ENCODE measurements at places on chromosomes 4 and X.

DNA sequence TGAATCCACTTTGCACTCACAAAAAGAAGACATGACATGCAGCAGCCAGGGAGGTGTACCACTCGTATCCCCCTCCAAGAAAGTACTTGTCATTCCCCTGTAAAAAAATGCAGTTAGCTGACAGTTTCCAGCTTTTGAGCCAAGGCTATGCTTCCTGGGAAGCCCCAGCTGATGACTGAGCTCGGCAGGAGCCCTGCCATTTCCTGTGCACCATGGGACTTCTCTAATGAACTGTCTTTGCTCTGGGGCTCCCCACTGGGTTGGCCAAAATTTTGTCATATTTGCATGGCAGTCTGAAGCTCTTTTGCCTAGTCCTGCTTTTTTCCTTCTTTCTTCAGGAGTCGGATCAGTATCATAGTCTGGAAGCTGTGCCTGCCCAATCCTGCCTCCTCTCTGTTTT, 104.5 kb upstream of the MAOA start:
- DNase-seq: no peak

- DNase-seq: no peak
These were observed 326.6 kb downstream of the GPAT3 start for GRCh38 chr4:83862471-83862870.

- no peak for DNase-seq
These were observed 35.6 kb upstream of the CDKN2AIP start for GRCh38 chr4:183408796-183409195.

DNA sequence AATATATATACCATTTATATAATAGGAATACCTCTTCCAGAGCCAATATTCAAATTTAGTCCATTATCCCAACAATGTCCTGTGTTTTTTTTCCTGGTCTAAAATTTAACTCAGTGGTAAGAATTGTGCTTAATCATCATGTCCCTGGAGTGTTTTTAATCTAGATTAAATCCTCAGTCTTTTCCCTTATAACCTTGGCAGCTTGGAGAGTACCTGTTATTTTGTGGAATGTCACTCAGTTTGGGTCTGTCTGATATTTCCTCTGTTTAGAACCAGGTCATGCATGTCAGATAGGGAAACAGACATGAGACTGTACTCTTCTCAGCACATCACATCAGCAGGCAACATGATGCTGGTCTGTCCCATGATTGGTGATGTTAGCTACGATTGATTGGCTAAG, 96.6 kb downstream of the HPGD start:
- DNase-seq: no peak

DNA sequence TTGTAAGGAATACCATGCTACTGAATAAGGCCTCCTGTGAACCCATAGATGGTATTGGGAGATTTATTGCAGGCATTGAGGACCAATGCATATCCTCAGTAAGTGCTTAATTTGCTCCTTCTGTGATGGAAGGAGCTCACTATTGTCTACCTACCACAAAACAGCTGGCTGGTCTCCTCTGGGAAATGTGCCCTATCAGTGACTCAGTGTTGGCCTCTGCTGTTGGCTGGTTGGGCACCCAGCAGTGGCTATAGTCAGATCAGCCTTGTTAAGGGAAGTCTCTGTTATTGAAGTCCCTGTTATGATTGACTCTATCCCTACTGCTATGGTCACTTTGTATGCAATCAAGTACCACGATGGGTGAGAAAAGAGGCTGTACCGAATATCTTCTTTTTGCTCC, 27.5 kb upstream of the OTUD4 start:
- DNase-seq: peak; percentile 27

GRCh38 chr4:44313702-44314101, 134.9 kb downstream of the KCTD8 start:
- DNase-seq: no peak

DNA sequence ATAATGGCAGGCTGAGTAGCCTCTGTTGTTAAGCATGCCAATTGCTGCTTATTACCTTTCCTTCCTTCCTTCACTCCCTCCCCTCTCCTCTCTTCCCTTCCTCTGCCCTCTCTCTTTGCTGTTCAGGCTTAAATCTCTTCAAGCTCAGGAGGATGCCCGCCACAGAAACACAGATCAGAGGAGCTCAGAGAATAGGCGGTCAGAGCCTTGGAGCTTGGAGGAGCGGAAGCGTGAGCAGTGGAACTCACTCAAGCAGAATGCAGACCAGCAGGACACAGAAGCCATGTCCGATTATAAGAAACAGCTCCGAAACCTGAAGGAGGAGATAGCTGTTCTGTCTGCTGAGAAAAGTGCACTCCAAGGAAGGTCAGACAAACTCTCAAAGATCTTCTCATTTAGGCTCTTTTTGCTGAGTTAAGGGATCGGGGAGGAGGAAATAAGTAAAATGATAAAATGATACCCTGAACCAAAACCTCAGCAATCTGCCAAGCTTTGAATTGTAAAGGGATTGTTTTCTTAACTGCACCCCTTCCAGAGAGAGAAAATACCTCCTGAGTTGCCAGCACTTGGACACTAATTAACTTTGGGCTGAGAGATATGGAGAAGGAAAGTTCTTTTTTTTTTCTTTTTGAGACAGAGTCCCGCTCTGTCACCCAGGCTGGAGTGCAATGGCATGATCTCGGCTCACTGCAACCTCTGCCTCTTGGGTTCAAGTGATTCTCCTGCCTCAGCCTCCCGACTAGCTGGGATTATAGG, 20.9 kb downstream of the SPATA18 start:
- DNase-seq: no peak

GRCh38 chr4:36638273-36638811, 356.9 kb downstream of the DTHD1 start:
- DNase-seq: no peak

- DNase-seq: no peak
These were observed 8.5 kb downstream of the OTUD4 start for GRCh38 chr4:145171911-145172310.

GRCh38 chr4:185020863-185021761, 2.8 kb downstream of the HELT start:
- no peak for DNase-seq

DNA sequence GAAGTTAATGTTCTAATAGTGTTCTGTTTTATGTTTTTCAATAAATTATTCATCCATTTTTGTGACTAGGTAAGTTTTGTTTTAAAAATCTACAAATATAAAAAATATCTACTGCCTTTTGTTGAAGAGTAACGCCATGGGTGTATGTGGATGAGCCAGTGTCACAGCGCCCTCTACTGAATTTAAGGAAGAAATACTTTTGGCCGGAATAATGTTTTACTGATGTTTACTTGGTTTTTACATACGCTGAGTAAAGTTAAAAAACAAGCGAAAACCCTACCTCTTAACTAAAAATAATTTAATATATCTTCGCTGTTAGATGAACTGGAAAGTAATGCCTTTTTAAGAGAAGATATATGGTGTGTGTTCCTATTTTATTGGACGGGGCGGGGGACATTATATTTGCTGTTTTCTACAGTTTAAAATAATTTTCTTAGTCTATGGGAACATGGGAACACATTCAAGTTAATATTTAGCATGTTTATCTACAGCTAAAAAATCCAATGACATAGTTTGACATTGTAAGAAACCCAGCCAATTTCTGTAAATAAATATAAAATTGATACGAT, 86.1 kb downstream of the CPE start:
- peak; percentile 16 for DNase-seq

Data from RPMI7951 (cell line).